Hepatic stellate cell (primary cell): ENCODE measurements at places on chromosomes 5 and 9.

DNA sequence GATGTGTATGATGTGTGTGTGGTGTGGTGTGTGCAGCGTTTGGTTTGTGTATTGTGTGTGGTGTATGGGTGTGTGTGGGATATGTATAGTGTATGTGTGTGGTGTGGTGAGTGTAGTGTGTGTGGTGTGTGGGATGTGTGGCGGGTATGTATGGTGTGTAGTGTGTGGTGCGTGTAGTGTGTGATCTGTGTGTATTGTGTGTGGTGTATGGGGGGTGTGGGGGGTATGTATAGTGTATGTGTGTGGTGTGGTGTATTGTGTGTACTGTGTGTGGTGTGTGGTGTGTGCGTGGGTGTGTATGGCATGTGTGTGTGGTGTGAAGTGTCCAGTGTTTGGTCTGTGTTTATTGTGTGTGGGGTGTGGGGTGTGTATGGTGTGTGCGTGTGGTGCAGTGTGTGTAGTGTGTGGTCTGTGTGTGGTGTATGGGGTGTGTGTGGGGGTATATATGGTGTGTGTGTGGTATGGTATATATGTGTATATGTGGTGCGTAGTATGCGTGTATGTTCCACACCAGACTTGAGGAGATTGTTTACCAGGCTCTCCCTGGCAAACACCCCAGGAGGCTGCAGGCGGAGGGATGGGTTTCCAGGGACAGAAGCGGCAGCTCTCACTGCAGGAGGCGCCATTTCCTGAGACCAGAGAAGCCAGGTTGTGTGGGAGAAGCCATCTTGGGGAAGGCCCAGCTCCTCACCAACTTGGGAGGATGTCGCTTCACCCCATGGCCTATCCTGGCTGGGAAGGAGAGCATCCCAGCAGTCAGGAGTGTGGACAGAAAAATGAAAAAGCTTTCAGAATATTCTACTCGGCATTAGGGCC, 138.1 kb downstream of the NXNL2 start:
- no peak for DNase-seq

DNA sequence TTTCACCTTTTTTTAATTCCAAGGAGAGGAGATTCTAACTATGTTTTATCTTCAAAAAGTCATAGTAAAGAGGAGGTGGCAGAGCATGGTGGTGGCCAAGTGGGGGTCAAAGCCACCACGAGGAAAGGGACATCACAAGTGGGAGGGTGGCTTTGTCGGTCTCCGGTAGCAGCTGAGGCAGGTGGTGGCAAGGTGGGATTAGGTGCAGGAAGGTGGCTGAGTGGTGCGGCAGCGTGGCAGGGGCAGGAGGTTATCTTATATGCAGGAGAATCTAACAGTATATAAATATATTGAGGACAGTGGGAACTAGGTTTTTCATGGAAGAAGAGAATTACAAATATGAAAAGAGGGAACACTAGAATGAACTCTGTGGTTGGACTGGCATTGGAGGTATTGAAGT, 196.8 kb downstream of the FSTL4 start:
- no peak for DNase-seq

- no peak for DNase-seq
Measured at GRCh38 chr5:78182838-78183237, 111.7 kb downstream of the AP3B1 start.

DNA sequence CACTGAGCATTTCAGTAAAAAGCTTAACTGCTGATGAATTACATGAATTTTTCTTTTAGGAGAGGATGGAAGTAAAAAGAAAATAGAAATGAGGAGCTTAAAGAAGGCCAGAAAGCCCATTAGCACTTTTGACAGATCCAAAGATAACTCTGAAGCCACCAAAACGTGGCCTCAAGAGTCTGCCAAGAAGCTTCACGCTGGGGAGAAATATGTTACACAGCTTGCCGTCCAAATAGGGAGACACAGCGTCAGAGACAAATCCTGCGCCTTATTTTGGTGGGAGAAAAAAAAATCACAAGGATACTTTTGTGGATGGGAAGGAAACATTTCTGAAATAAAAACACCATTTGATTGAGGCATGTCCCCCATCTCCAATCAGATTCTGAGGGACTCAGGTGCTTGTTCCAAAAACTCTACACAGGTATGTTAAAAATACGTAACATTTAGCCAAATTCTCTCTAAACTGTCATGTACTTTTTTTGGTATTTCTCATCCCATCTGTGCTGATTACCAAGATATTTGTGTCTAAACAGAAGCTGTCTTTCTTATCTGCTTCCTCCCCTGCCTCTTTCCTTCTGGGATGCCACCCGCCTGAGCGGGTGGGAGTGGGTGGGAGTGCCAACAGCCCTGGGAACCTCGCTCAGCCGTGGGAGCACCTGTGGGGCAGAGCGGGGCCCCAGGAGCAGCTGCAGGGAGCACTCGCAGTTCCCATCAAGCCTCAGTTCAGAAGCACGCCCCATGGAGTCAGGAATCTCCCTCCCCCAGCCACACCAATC, 275.5 kb downstream of the DENND1A start:
- no peak for DNase-seq

GRCh38 chr9:123651273-123651672, 278.7 kb downstream of the DENND1A start:
- DNase-seq: no peak

GRCh38 chr5:87263498-87263897, 4.2 kb upstream of the RASA1 start:
- no peak for DNase-seq
